ENCODE measurements at places on chromosomes 4 and X.

GRCh38 chrX:39862963-39863362 is 234.8 kb downstream of the BCOR start:
- DNase-seq, result no peak

- DNase-seq, result no peak
Measured at GRCh38 chr4:83012200-83012686, 1.6 kb upstream of the LIN54 start.

GRCh38 chrX:456551-457291 is 70.0 kb upstream of the PPP2R3B start:
- DNase-seq, result no peak

GRCh38 chr4:180530787-180531186 is 1712.4 kb upstream of the TENM3 start:
- no peak for DNase-seq

DNA sequence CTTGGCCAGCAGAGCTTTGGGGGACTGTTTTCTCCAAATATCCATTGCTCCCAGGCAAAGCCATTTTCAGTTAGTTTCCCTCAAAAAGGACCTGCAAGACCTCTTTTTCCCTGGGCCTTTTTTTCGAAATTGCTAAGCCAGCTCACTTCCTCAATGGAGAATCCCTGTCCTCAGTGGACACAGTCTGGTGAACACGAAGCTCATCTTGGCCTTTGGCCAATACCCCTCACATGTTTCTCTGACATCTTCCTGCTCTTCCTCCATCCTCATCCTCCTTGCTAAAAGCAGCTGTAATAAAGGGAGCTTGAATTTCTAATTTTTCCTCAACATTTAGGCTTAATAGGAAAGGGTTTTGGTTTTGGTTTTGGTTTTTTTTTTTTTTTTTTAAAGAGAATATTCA is 17.6 kb upstream of the PRPS1 start:
- no peak for DNase-seq

- no peak for DNase-seq
Measured at GRCh38 chr4:162502109-162502508, 338.3 kb upstream of the FSTL5 start.

- DNase-seq, result no peak
Measured at GRCh38 chr4:173318240-173318639, 15.9 kb downstream of the HMGB2 start.

- DNase-seq, result no peak
Measured at GRCh38 chr4:99248714-99249113, 29.7 kb upstream of the ADH6 start.
